ENCODE measurements at places on chromosomes 2 and 18.

- DNase-seq, result no peak
These were observed 2.9 kb downstream of the PCGF1 start for GRCh38 chr2:74504591-74504990.

DNA sequence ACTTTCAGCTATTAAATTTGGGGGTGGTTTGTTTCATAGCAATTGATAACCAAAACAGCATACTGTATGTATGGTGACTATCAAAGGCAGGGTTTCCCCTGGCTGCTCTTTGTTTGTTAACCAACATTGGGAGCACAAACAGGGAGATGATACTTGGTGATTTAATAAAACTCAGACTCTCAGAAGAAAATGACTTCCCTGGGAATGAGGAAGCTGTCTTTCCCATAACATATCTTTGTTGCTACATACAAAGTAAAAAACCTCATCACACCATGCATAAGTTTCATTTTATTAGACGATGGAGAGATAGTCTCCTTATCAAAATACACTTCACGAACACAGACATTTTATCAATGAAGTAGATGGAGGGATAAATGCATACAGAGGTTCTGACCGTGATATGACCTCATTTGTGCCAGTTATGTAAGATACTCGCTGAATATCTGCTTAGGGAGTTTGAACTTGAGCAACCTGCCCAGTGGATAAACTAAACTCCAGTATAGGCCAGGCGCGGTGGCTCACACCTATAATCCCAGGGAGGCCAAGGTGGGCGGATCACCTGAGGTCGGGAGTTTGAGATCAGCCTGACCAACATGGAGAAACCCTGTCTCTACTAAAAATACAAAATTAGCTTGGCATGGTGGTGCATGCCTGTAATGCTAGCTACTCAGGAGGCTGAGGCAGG, 3.8 kb upstream of the NFE2L2 start:
- DNase-seq, result no peak

GRCh38 chr2:146079216-146079615, 1559.3 kb upstream of the ZEB2 start:
- DNase-seq, result no peak

DNA sequence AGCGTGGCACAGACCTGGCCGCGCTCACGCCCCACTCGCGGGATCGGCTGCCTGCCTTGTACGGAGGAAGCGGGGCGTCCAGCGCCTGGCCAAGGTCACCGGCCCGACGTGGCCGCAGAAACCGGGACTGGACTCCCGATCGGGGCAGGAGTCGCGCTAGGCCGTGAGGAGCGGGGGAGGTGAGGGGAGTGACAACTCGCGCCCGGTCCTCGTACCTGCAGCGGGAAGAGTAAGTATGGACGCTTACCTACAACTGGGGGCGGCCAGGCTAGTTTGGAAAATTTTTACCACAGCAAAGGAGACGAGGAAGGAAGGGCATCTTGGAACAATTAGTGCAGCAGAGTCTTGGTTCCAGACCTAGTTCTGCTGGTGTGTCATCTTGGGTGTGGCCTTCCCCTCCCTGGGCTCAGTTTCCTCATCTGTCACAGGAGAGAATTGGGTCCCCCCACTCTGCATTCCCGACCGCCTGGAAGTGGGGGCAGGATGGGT, 693 bp downstream of the UBE2F start:
- no peak for DNase-seq

- DNase-seq, result no peak
These were observed 63.4 kb upstream of the KLF7 start for GRCh38 chr2:207229161-207229560.

DNA sequence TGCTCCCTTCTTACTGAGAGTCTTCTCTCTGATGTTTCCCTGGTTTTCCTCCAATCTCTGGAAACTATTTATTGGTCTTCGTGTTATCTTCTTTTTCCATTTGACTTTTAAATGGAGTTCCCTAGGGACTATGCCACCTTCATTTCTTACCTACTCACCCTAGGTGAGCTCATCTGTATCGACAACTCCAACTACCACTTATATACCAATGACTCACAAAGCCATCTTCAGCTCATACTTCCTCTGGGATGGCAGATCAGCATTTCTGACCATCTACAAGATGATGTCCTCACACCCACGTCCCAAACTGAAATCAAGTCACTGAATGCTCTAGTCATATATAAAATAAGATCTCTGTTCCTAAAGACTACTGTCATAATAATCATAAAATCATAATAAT, 40.6 kb downstream of the CFAP210 start:
- DNase-seq, result no peak
